ENCODE measurements at places on chromosomes 7 and 10. TPM values are rescaled to one million over a fixed set of nuclear protein-coding genes. Genes with fewer than 3 reads are reported as not detected.

Gene ATOH7
- not detected for total RNA-seq

Gene SIRT1
- total RNA-seq: 7.6 TPM

Gene ATG9B
- 0.19 TPM for total RNA-seq

Gene GJD4
- total RNA-seq: under 0.01 TPM

Gene OR2A42
- 0.09 TPM for total RNA-seq

Gene COBL
- not detected for total RNA-seq

Gene JCAD
- total RNA-seq: 52.4 TPM

Gene CD36
- total RNA-seq: 1.5 TPM

Gene NOC3L
- 26.4 TPM for total RNA-seq

Gene ASB10
- not detected for total RNA-seq

Gene ZNF467
- total RNA-seq: 2.6 TPM

Gene CDNF
- total RNA-seq: 0.47 TPM

Gene SPDYE6
- total RNA-seq: not detected

Gene TET1
- 0.56 TPM for total RNA-seq

Gene CDK14
- 24.1 TPM for total RNA-seq

Gene SPACDR
- total RNA-seq: 1.3 TPM

Gene CROT
- 7.6 TPM for total RNA-seq

Gene PKD2L1
- total RNA-seq: not detected

Data from endothelial cell of coronary artery (primary cell).